T-helper 9 cell (primary cell): ENCODE measurements at places on chromosomes 16 and 17.

GRCh38 chr16:86667035-86667434 lies 88.7 kb downstream of the FOXL1 start:
- DNase-seq = no peak

GRCh38 chr17:69447726-69448125 lies 33.2 kb downstream of the MAP2K6 start:
- DNase-seq = no peak

DNA sequence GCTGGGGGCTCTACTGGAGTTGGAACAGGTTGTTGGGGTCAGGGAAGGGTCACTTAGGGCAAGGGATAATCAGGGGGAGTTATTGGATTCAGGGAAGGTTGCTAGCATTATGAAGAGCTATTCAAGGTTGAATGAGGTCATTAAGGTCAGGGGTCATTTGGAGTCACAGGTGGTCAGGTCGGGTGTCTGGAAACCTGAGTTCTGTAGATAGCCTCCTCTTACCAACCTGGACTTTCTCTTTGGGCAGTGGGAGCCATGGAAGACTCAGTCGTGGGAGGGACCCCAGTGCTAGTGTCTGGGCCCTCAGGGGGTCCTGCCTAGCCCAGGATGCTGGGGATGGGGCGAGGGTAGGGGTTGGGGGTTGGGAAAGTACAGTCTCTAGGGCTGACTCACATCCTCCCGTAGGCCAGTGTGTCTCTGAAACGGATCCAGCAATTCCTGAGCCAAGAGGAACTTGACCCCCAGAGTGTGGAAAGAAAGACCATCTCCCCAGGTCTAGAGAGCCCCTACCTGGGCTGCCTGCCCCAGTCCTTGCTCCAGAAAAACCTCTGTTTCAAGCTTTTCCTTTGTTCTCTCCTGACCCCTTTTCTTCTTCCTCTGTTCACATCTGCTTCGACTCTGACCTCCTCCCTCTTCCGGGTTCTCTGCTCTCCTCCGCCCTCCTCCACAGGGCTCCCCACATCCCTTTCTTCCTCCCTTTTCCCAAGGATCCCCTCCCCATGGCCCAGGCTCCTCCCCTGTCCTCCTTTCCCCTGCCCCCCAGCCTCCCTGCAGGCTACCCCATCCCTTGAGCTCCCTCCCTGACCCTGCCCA lies 33.5 kb downstream of the ABCC3 start:
- DNase-seq = no peak

GRCh38 chr17:39674702-39675389 lies 6.6 kb downstream of the PNMT start:
- DNase-seq = no peak

- DNase-seq = no peak
These were observed 9.9 kb upstream of the CES3 start for GRCh38 chr16:66950971-66951790.

DNA sequence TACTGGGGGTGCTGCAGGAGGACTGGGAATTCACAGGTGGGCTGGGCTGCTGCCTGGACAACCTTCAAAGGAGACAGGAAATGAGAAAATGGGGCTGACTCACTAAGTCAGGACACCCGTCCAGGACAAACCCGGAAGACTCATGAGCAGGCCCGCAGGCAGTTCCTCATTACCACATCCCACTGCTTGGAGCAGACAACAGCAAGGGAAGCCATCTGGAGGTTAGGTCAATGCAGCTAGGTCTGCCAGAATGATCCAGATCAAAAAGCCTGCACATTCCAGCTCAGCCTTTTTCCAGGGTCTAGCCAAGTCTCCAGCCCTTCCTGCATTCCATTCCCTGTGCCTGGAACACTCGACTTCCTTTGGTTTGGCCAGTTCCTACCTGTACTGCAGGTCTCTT lies 536.5 kb upstream of the CDH11 start:
- DNase-seq = no peak
